Sciatic nerve (tissue), 2 donors: ENCODE measurements at places on chromosomes 13 and 19.

DNA sequence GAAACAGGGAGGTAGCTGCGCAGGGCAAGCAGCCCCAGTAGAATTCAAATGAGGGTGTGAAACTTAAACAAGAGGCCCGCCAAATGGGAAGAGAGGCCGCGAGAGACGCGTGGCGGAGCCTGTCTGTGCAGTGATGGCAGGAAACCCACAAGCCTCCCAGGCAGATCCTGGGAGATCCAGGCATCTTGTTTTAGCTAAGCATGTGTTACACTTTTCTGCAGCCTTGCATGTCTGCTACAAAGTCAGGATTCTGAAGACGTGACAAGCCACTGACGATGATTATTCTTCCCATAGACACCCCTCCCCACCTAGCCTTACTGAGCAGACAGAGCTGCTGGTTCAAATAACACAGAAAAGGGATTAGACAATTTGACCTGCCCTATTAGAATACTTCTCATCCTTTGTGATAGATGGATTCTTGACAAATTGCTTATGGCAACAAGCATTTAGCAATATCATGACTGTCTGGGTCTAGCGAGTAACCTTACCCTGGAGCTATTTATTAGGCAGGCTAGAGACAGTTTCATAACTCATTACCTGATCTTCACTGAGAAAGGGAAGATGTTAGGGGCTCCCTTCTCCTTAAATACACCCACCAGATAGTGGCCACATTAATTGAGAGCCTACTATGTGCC is 185.2 kb upstream of the IRS2 start:
- no peak for DNase-seq

GRCh38 chr19:30649934-30650614 is 277.9 kb downstream of the ZNF536 start:
- DNase-seq: peak; percentile 66

- no peak for DNase-seq
Observed at GRCh38 chr19:19642506-19643157, 825 bp downstream of the GMIP start.

DNA sequence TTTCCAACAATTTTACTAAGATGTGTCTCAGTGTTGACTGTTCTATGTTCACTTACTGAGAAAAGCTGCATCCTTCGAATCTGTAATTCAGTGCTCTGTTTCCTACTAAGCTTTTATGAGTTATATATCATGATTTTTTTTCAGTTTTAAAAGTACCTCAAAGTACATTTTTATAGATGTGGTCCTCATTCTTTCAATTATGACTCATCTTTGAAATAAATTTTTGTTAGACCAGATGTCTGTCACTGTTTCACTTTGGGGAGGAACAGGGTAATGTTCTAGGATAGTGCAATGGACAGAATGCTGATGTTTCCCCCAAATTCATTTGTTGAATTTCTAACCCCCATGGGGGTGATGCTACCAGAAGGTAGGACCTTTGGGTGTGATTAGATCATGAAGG is 74.8 kb downstream of the NALCN start:
- DNase-seq: no peak

DNA sequence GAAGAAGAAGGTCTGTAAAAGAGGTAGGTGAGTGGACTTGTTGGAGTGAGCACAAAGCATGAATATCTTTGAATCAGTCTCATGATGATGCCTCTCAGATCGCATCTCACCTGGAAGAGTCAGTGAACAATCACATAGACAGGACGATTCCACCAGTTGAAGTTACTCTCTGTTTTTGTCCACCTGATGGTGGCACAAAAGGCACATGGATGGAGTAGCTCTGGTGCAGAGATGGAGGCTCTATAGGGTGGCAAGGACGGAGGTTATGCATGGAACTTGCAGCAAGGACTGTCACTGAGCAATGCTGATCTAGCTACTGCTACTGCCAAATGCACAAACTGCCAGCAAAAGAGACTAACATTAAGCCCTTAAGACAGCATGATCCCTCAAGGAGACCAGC is 10.3 kb upstream of the MYCBP2 start:
- DNase-seq: no peak

- DNase-seq: no peak
Observed at GRCh38 chr19:49911381-49912145, 14.9 kb upstream of the IL4I1 start.

- DNase-seq: no peak
Observed at GRCh38 chr19:12137221-12137940, 2.8 kb downstream of the ZNF20 start.

- DNase-seq: no peak
Observed at GRCh38 chr19:58330458-58330857, 3.7 kb downstream of the ZSCAN22 start.

DNA sequence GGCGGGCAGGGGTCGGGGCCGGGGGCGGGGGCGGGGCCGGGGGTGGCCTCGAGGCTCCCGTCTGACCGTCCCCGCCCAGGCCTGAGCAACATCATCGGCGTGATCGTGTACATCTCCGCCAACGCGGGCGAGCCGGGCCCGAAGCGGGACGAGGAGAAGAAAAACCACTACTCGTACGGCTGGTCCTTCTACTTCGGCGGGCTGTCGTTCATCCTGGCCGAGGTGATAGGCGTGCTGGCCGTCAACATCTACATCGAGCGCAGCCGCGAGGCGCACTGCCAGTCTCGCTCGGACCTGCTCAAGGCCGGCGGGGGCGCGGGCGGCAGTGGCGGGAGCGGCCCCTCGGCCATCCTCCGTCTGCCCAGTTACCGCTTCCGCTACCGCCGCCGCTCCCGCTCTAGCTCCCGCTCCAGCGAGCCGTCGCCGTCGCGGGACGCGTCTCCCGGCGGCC is 9.4 kb upstream of the CACNG6 start:
- no peak for DNase-seq

DNA sequence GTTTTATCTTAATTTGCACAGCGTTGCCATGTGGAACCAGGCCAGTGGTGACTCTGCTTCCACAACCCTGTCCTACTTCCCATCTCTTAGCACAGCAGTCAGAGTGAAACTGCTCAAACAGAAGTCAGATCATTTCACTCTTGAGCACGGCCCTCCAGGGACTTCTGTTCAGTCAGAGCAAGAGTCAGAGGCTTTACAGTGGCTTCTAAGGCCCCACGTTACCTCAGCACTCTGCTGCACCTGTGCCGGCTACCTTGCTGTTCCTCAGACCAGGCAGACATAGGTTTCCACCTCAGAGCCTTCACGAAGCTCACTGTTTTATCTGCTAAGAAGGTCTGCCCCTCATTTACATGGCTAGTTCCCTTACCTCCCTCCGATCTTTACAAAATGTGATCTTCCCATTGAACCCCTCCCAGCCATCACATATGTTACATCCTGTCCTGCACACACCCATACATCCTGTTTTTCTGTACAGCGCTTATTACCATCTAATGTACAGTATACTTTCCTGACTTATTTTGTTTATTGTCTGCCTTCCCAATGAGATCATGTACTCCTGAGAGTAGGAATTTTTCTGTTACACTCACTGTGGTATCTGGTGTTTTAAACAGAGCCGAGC is 41.6 kb downstream of the TM9SF2 start:
- DNase-seq: no peak

DNA sequence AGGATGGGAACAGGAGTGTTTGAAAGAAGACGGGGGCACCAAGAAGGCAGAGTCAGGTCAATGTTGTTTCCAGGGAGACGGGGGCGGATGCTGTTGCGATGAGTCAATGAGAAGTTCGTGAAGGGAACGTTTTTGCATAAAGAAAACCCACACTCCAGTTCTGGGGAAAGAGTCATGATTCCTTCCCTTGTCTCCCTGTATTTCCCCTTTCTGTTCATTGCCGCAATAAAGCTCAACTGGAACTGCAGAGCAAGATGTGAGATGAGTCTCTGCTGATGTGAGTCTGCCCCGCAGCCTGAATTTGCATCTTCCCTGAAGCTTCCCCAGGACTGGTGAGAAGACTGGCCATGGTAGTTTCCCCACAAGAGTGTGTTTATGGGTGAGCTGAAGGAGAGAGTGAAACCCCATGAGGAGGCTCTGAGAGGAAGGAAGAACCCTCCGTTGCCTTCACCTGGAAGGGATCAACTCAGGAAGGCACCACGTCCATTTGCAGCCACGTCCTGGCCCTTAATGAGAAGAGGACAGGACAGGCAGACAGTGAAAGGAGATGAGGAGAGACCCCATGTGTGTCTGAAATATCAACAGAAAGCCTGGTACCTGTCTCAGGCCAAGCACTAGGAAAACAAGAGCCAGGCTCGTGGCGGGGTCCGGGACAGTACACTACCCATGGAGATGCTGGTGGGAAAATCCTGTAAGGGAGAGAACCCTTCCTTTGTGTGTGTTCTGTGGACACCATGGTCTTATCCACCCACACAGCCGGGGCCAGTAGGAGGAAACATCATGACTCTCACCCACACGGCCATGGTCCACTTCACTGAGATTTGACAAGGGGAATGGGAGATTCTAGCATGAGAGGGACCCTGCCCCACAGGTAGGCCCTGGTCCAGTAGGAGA is 13.7 kb downstream of the LILRA1 start:
- DNase-seq: no peak

DNA sequence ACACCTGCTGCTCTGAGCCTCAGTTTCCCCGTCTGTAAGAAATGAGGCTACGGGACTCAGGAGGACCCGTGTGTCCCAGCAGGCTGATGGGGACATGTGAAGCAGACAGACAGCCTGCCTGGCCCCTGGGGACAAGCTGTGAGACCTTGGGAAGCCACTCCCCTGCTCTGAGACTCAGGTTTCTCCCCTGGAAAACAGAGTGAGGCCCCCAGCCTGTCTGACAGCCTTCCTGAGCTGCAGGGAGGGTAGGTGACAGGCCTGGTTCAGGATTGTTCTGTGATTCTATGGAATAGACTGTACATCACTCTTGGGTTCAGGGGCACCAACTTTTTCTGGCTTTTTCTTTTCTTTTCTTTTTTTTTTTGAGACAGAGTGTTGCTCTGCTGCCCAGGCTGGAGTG is 2.9 kb upstream of the NTF4 start:
- no peak for DNase-seq

GRCh38 chr19:10333758-10334587 is 644 bp upstream of the RAVER1 start:
- DNase-seq: no peak

- no peak for DNase-seq
Observed at GRCh38 chr19:35118268-35119020, 2.8 kb downstream of the FXYD3 start.

GRCh38 chr19:6739883-6740588 is 556 bp downstream of the TRIP10 start:
- peak; percentile 82 for DNase-seq

- no peak for DNase-seq
Observed at GRCh38 chr19:30799865-30800755, 427.9 kb downstream of the ZNF536 start.

DNA sequence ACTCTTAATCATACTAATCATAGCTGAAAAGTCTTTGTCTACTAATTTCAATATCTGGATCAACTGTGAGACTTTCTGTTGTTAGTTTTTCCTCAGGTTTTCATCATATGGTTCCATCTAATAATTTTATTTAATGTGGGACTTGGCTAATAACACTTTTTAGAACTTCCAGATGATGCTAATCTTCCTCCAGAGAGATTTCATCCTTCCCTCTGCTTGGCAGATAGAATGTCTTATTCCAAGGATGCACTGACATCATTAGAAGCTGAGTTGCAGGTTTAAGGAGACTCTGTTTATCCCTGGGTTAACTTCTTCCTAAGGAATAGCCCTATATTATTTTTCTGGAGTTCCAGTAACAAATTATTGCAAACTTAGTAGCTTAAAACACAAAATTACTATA is 325.6 kb downstream of the COG6 start:
- no peak for DNase-seq

DNA sequence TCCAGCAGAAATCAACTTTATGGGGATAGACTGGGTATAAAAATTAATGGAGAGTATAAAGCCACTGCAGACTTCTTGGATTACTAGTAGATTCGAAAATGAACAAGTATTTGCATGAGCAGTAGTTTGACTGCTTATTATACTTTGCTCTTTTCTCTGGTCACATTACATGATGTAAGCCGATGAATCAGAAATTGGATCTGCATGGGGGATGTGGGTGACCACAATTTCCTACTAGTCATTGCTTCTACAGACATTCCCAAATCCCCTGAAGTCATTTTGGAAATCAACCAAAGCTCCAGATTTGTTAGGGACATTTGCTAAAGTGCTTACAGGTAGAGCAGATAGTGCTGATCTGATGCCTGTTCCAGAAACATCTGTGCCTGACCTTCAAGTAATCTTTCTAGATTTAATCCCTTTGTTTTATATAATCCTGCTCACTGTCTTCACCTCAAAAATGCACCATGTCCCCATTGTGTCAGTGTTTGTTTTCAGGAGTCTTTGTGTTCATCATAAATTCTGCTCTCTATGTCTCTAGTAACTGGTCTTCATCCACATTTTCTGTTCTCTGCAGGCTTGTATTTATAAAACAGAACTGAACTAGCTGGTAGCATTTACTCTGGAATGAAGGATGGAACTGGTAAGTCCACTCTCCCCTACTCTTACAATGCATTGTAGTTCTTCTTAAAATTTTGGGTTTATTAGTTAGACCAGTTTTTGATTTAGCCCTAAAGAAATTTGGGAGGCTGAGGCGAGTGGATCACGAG is 201.5 kb upstream of the CSNK1A1L start:
- no peak for DNase-seq
